HEK293T (cell line): ENCODE measurements at places on chromosomes 16 and 17.

DNA sequence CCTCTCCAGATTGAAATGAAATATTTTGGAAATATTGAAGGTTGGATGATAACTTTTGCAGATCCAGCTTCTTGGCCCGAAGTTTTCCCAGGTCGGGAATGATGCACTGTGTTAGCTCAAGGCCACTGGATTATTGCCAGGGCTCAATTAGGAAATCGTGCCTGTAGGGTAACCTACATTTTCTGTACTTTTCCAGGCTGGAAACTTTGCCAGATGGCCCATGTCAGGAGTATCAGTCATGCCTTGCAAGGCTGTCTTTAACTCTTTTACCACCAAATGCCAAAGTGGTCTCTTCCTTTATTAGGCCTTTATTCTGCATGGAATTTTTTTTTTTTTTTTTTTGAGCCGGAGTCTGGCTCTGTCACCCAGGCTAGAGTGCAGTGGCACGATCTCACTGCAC, 8.9 kb upstream of the SEC14L1 start:
- DNase-seq, result no peak

DNA sequence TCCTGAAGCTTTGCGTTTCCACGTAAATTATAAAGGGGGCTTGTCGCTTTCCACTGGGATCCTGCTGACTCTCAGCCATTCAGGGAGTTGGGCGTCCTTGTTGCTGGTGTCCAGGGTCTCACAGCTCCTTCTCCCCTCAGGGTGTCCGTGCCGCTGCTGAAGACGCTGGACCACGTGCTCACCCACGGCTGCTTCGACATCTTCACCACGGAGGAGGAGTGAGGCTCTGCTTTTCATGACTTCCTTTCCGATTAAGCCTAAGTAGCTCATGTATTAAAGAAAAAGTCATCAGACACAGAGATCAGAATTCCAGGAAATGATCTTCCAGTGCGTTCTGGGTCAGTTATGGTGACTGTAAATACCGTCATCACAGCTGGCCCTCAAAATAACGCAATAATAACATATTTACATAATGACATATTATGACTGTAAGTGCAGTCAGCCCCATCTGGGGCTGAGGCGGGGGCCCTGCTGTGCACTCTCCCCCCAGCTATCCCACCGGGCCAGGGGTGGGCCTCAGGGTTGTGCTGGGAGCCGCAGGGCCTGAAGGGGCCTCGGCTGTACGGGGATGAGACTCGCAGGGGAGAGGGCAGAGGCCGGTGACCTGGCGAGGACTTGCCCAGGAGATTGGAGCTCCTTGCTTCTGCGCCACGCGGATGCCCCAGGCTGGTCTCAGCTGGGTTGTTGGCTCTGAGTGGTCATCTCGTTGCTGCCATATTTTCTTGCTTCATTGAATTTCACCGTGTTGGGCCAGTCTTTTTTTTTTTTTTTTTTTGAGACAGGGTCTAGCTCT, 92.9 kb upstream of the ZNF750 start:
- DNase-seq, result no peak

DNA sequence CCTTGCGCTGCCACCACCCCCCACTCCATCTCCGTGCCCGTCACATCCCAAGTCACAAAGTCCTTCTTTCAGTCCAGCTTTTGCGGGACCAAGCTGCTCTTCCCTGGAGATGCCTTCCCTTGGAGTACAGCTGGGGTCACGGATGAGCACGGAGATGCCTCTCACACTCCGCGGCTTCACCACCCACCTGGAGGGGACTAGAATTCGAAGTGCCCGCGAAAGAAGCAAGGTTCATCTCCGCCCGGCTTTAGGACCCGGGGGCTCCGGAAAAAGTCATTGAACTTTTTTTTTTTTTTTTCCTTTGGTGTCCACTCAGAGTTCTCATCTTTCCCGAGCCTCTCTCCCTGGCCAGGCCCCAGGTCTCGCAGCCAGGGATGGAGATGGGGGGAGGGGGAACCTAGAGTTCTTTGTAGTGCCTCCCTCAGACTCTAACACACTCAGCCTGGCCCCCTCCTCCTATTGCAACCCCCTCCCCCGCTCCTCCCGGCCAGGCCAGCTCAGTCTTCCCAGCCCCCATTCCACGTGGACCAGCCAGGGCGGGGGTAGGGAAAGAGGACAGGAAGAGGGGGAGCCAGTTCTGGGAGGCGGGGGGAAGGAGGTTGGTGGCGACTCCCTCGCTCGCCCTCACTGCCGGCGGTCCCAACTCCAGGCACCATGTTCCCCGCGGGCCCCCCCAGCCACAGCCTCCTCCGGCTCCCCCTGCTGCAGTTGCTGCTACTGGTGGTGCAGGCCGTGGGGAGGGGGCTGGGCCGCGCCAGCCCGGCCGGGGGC, at the start of gene FKBP10:
TSS of gene FKBP10 (plus strand) at position 624 of the 771 bp plus-strand sequence. CDS start at position 655, 31 bp downstream.
- peak; percentile 86 for DNase-seq

GRCh38 chr17:10171122-10171571, 27.3 kb downstream of the GAS7 start:
- no peak for DNase-seq

- DNase-seq, result no peak
Measured at GRCh38 chr17:16912021-16912962, 59.6 kb downstream of the TNFRSF13B start.

GRCh38 chr16:83137326-83137781, 510.6 kb downstream of the CDH13 start:
- DNase-seq, result no peak

DNA sequence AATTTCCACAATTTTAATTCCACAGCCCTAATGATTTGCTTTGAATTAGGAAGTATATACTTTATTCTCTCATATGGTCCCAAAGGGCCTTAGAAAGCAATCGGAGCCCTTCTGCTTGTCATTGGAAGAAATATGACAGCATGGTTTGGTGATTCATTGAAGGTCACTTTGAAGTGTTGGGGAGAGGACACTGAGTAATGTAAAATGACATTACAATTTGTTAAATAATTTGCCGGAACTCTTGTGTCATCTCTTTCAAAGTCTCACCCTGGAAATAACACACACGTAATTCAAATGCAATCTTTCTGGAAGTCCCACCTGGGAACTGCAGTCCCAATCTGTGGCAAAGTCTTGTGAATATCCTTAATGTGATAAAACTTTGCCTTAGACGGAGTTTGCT, 59.8 kb downstream of the BMERB1 start:
- DNase-seq, result no peak

GRCh38 chr17:59752446-59752845, 45.0 kb downstream of the VMP1 start:
- no peak for DNase-seq

- DNase-seq, result no peak
Measured at GRCh38 chr16:87067003-87067556, 250.1 kb downstream of the C16orf95 start.

GRCh38 chr17:39183045-39183444, 14.4 kb downstream of the CACNB1 start:
- no peak for DNase-seq
